Left kidney (tissue), 8 donors: ENCODE measurements at places on chromosomes 7 and 10.

GRCh38 chr10:96614515-96614914 lies 27.7 kb upstream of the TM9SF3 start:
- DNase-seq = no peak

DNA sequence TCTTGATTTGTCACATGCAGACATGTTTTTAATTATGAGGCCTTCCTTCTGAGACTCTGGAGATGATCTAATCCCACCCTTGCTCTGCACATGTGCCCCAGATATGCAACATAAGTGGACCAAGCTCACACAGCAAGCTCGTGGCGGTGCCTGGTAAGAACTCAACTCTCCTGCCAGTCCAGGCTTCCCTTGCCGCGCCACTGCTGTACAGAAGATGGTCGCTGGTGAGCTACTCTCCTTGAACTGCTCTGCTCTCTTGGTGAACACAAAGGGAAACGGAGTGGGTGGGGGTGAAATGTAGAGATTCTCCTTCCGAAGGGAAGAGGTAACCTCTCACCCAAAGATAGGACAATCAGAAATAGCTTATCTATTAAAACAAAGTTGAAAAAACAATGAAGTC lies 25.7 kb downstream of the MYOF start:
- DNase-seq = no peak

DNA sequence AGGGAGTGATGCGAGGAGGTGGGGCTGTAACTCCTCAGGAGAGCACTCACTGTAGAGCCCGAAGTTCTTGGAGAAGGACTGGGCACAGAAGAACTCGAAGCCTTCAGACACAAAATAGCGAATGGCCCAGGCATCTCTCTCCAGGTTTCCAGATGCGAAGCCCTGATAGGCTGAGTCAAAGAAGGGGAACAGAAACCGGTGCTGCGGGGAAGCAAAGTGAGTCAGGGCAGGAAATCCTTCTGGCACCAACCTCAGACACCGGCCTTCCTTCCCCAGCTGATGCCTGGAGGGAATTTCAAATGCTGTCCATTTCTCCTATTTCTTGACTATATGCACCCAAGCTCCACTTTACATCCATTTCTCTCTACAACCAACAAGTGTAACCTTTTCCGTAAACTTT lies 26.8 kb downstream of the GOT1 start:
- DNase-seq = no peak

DNA sequence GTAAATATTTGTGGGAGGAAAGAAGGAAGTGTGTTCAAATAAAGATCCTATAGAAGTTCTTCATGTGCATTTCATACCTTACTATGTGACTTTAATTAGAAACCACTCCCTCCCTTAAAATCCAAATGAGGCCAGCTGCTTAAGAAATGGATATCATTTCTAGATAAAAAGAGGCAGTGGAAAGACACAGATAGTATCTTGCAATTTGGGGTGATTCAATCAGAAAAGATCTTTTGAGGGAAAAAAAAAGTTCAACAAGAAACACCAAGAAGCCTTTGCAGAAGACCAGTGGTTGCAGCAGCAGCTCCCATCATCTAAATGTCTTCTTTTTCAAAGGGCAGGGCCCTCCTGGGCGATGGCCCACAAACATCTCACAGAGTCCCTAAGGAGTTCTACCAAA lies 200.1 kb downstream of the LRRN3 start:
- DNase-seq = no peak

DNA sequence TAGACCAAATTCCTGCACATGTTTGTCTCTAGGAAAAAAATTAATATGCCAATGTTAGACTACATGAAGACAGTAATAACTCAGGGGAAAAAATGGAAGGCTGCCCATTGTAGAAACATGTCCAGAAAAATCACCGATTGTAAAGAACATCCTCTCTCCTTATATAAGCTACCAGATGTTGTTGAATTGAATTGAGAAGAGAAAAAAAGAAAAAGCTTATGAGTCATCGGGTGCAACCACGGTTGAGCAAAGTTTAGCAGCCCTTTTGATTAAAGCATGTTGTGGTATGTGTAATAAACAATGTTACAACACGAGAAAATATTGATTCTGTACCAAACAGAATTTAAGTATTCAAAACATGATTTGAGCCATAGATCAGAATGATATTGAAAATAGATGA lies 102.3 kb upstream of the ARHGAP21 start:
- DNase-seq = no peak

- no peak for DNase-seq
These were observed 77.2 kb downstream of the CH25H start for GRCh38 chr10:89129911-89130310.

DNA sequence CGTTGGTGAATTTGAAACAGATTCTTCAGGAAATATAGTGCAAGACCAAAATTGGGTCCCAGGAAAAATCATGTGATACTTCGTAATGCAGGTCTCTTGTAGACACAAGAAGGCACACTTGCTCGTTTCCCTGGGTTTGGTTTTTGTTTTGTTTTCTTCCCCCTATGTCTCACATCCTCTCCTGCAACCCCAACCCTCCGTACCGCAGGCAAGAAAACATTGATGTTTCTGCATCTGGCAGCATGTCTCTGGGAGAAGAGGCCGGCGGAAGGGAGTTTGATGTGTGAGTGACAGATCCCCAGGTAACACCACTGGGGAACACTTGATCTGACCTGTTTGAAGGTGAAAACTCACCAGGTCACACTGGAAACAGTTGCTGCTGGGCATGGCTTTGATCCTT lies 718.5 kb downstream of the AUTS2 start:
- no peak for DNase-seq

DNA sequence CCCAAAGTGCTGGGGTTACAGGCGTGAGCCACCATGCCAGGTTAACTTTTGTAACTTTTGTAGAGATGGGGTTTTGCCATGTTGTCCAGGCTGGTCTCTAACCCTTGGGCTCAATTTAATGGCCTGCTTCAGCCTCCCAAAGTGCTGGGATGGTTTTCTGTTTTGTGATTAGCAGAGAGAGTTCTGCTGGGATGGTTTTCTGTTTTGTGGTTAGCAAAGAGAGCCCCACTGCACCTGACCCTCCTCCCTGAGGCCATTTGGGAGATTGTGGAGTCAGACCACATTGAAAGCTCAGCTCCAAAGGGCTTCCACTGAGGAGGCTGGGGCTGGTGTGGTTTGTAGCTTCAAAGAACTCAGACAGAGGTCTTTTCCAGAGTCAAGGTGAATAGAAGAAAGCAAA lies 29.6 kb upstream of the CUX1 start:
- no peak for DNase-seq

- no peak for DNase-seq
These were observed 30.6 kb downstream of the SVOPL start for GRCh38 chr7:138670594-138670993.

- DNase-seq = no peak
These were observed 388.3 kb upstream of the ETV1 start for GRCh38 chr7:14377646-14378266.
